ENCODE measurements at places on chromosomes 2 and 18.

DNA sequence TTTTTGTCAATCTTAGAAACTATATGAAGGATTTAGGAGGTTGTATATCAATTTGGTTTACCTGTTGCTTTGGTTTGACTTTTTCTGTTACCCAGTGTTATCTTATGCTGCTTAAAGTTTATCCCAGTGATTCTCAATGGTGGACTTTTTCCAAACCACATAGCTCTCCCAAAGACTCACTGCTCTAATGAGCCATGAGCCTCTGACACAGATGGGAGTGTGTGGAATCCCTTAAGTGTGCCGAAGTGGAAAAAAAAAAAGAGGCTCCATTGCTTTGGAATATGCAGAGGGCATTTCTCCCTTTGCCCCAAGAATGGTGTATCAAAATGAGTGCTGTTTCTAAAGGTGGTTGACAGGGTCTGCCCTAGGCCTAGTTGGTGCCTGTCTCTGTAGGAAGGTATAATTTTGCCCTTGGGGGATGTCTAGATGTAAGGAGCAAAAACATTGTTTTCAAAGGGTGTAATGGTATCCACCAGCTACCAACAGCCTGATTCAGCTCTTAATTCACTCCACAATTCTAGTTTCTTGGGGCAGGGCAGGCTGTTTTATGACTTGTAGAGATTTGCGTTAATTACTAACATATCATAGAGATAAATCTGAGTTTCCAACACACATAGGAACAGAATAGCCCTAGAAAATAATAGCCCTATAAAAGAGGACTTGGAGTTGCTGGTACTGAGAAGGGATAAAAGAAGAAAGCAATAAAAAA, 64.3 kb upstream of the CYP26B1 start:
- DNase-seq, result no peak

- DNase-seq, result no peak
Measured at GRCh38 chr18:40653682-40654081, 1301.4 kb upstream of the PIK3C3 start.

DNA sequence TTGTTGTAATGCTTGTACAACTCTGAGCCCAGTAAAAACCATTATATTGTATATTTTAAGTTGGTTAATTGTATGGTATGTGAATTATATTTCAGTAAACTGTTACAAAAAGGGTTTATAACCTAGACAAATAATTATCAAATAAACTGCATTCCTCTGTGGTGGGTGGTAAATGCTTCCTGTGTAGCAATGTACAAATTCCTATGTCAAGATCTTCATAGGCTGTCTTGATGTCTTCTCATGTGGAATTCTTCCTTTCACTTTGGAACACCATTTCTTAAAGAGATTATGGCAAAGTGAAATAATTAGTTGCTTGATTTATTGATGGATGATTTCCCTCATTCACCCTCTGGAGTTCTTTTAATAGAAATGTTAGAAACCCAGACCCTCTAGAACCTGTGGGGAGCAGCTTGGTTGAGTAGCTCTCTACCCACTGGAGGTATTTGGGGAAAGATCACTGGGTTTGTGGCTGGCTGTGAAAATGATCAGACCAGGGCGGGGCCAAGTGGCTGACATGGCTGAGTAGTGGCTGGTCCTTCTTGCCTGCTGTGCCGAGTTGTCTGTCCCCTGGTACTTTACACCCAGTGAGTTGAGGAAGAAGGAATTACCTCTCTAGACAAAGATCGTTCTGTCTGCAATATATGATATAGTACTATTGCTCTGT, 22.4 kb upstream of the MGAT5 start:
- DNase-seq, result no peak

GRCh38 chr2:195756218-195756942, 99.4 kb downstream of the SLC39A10 start:
- no peak for DNase-seq

GRCh38 chr18:52150050-52150449, 189.9 kb upstream of the DCC start:
- no peak for DNase-seq

- no peak for DNase-seq
Measured at GRCh38 chr2:95001051-95001562, 24.4 kb upstream of the MAL start.

GRCh38 chr2:37583402-37583801, 88.0 kb downstream of the CDC42EP3 start:
- no peak for DNase-seq

GRCh38 chr2:108145557-108146326, 94.0 kb upstream of the SULT1C3 start:
- DNase-seq, result no peak

DNA sequence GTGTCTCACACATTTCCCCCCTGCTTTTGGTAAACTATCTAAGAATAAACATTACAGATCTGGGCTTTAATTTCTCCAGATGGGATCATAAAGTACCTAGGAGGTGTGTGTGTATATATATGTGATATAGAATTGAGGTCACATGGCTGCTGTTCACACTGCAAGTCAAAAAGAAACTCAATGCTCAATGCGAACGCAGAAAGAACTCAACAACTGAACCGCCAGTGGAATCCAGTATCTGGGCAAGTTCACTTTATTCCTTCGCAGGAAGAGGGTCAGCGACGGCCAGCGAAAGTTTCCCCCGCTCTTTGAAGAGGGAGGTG, 17.7 kb downstream of the POU3F3 start:
- no peak for DNase-seq

- peak; percentile 54 for DNase-seq
Measured at GRCh38 chr2:235505181-235505741, 11.4 kb downstream of the AGAP1 start.

GRCh38 chr2:217941886-217942728, 60.7 kb downstream of the TNS1 start:
- DNase-seq, result no peak

DNA sequence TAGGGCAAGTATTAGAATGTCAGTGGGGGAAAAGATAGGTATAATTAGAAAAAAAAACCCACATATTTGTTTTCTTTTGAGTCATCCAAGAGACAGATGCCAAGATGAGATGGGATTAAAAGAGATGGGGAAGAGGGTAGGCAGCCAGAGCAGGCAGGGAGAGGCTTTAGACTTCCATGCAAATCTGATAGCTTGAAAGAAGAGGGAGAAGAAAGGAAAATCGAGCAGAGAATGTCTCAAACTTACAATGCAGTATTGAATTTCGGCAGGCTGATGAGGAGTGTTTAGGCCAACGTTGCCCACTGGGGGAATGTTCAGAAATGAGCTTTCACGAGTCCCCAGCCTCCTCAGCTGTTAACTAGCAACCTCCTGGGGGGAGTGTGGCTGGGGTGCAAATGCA, 91.3 kb downstream of the SPATS2L start:
- DNase-seq, result no peak

DNA sequence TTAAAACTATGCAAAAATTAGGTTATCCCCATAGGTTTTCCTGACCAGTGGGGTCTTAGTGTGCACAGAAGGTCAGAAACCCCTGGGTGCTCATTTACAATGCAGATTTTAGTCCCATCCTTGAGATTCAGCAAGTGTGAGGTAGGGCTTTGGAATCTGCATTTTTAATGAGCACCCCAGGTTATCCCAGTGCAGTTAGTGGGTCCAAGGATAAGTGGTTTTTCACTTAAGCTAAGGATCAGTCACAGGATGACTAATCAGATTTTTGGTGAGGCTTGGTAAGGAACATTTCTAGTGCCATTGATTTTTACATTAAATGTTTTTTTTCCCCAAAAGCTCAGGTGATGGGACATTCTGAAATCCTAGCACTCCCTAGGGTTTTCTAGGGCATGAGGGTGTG, 50.7 kb upstream of the MGAT5 start:
- DNase-seq, result no peak

GRCh38 chr18:79186649-79187048, 117.5 kb downstream of the ATP9B start:
- DNase-seq, result no peak

GRCh38 chr2:168244318-168244717, 3.1 kb downstream of the STK39 start:
- DNase-seq, result peak; percentile 47

DNA sequence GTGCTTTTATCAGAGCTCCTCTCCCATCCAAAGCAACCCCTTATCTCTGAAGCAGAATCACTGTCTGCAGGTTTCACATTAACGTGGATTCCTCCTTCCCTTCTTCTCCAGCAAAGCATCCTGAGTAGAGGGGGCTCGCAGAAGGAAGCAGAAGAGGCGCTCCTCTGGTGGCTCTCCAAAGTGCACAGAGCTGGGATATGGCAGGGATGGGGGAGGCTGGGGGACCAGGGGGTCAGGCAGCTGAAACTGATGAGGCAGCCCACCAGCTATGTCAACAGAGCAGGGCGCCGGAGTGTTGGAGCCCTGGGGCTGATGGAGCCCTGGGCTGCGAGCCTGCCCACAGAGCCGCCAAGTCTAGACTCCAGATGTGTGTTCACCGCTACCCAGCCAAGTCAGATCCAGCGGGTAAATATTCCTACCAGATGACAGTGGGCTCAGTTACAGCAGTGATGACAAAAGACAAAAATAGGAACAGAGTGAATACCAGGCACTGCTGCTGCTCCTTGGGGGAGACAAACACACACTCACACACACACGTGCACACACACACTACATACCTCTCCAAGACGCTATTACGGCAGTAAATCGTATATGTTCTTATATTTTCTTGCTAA, 678.3 kb upstream of the ID2 start:
- DNase-seq, result no peak

- DNase-seq, result no peak
Measured at GRCh38 chr18:45342166-45342565, 273.1 kb upstream of the SLC14A2 start.

DNA sequence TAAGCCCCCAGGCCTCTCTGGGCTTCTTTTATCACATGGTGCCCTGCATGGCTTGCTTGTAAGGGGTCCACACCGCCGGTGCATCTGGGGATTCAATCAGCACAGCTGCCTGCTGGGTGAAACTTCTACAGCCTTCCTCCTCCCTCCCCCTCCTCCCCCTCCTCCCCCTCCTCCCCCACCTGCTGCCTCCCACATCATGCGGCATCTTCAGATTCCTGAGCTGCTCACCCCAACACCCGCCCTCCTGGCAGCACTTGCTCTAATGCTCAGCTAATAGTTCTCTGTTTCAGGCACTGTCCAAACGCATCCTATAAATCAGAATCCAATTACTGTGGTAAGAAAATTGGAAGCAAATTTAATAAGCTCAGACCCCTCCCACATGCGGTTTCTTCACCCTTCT, 150.7 kb downstream of the GALNT14 start:
- no peak for DNase-seq

GRCh38 chr2:201233812-201234662, 26.3 kb upstream of the CASP8 start:
- peak; percentile 45 for DNase-seq

GRCh38 chr2:15595342-15595905, 3.8 kb downstream of the DDX1 start:
- no peak for DNase-seq

- DNase-seq, result no peak
Measured at GRCh38 chr2:10780491-10780820, 32.1 kb downstream of the PDIA6 start.

GRCh38 chr18:37481072-37481471, 84.5 kb downstream of the CELF4 start:
- DNase-seq, result no peak

DNA sequence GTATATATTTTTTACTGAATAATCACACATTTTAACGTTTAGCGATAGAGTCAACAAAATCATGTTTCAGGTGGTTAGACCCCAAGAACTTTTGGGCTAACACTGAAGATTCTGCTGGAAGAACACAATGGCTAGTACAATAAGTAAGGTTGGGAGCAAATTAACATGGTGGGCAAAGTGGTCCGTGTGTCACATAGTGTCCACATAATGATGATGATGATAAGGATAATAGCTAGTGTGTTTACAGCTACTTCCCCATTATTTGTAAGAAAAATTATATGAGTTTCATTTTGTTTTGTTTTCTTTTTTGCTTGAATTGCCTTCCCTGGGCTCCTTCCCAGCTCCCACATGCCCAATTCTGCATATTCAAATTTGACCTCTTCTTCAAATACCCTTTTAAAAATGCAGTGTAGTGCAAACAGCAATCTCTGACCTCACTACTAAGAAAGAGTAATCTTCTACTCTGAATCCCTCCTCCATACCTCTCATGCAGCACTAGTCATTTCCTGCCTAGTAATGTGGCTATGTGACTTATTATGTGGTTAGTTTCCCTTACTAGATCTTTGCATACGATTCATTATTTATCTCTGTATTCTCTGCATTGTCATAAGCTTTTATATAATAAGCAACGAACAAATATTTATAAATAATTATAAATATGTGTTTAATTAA, 16.9 kb upstream of the VPS54 start:
- no peak for DNase-seq

GRCh38 chr2:180890781-180891180, 89.6 kb upstream of the UBE2E3 start:
- DNase-seq, result no peak

DNA sequence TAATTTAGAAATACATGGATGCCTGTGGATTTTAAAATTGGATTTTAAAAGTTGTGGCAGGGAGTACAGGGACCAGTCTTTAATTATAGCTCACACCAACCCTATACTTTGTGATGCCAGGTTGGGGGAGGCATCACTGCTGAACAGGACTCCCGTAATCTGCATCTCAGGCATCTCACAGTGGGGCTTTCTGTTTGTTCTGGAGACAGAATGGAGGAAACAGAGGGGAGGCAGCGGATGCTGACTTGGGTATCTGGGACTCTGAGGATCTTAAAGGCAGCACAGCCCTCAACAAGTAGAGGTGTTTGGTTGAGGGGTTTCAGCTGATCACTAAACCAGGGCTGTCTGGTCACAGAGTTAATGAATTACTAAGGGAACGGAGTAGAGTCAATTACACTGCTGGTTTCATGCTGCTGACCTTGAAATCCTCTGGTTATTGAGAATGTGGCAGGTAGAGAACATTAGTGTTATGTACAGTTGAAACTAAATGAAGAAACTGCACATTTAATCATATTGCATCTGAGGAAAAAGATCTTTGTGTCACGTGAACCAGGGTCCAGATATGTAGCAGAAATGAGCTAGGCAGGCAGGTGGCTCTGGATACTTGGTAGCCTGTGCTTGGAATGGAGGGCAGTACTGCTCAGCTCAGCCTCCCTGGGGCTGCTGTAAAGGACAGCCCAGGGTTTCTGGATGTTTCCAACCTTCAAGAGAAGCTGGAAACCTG, 40.3 kb downstream of the FHOD3 start:
- no peak for DNase-seq

DNA sequence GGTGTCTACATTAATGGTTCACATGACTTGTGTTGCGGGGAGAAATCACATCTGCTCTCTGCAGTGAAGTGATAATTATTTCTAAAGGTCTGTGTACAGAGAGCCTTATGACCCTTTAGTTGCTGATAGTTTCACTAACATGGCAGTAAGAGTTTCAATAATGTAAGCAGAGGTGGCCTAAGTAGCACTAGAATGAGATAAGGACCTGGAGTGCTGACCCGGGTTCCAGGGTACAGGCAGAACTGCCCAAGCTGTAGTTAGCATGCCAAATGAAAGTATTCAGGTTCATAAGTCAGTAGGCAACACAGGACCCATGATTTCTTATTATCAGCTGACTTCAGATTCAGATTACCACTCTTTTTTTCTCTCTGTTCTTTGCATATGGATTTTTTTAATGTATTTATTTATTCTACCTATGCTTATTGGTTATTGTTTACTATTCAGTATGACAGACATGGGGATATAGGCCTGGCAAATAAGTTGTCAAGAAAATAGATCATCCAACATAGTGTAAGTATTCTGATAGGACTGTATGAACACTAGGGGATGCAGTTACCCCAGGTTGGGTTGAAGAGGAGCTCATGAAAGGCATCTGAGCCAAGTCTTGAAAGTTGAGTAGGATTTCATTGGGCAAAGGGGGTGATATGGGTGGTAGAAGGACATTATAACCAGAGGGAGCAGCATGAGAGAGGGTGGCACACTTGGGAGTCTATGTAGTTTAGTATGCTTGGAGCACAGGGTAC, 105.2 kb downstream of the CCDC85A start:
- DNase-seq, result no peak

GRCh38 chr2:202695166-202695565, 60.4 kb downstream of the FAM117B start:
- no peak for DNase-seq
